ENCODE measurements at places on chromosomes 1 and 21. TPM values are rescaled to one million over a fixed set of nuclear protein-coding genes. Genes with fewer than 3 reads are reported as not detected.

- H3K36me3 ChIP-seq: no peaks in the 10 kb centered on the region
- DNase-seq: peak; percentile 92
- no peak overlapping the region for H3K27ac ChIP-seq
- peak overlapping the region; percentile 56 for H3K4me3 ChIP-seq
Measured at GRCh38 chr1:235648954-235649367, 623 bp downstream of the GNG4 start.

DNA sequence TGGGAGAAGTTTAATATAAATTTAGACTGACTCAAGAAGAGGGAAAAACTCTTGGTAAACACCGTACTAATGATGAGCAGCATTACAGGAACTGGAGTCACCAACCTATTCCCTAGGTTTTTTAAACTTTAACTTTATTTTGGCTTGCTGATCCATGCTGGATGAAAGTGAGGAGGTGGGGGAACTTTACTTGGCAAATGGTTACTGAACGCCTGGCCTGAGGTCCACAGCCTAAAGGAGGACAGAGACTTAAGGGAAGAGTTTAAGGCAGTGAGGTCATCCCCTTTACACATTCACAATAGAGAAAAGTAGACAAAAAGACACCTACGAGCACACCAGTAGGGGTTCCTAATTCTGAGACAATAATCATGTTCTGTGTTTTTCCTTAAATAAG lies 25.6 kb upstream of the A3GALT2 start:
- peaks cover 56% of the 10 kb centered on the region for H3K4me1 ChIP-seq
- H3K27ac ChIP-seq: peak overlapping the region; percentile 99
- peaks cover 10% of the 10 kb centered on the region for H3K36me3 ChIP-seq
- DNase-seq: no peak
- H3K4me3 ChIP-seq: peak overlapping the region; percentile 97

DNA sequence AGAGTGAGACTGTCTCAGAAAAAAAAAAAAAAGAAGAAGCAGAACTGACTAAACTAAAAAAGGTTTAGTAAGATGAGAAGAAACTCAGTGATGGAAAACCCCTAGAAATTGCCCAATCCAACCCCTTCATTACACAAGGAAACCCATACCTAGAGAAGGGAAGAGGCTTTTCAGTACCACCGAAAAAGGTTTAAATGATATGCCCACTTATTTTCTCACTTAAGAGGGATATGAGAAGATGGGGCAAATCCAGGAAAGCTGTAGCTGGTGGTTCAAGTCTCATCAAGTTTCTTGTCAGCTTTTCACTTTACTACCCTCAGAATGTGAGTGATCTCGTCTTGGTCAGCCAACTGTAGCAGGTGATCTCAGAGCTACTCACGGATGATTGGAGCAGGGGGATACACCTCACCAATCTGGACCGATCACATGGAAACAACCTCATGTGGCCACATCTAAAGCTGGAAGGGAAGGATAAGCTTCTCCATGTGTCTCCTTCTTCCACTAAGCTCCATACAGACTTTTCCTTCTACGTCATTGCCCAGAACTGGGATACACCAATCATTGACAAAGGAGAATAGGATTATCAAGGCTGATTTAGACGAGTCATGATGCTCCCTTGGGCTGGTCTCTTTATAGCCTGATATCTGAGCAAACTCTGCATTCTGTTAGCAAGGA lies 126.7 kb upstream of the POU3F1 start:
- no peaks in the 10 kb centered on the region for H3K36me3 ChIP-seq
- no peak overlapping the region for H3K27ac ChIP-seq
- no peaks in the 10 kb centered on the region for H3K4me1 ChIP-seq
- no peaks in the 10 kb centered on the region for H3K27me3 ChIP-seq
- no peak for DNase-seq

- no peak overlapping the region for H3K27ac ChIP-seq
- DNase-seq: peak; percentile 49
- peaks cover 20% of the 10 kb centered on the region for H3K4me1 ChIP-seq
- H3K36me3 ChIP-seq: peaks cover 89% of the 10 kb centered on the region
- no peaks in the 10 kb centered on the region for H3K27me3 ChIP-seq
Measured at GRCh38 chr1:20640183-20640597, 6.9 kb downstream of the PINK1 start.

- DNase-seq: peak; percentile 86
- peaks cover 61% of the 10 kb centered on the region for H3K4me1 ChIP-seq
- peak overlapping the region; percentile 86 for H3K27ac ChIP-seq
- no peaks in the 10 kb centered on the region for H3K36me3 ChIP-seq
Measured at GRCh38 chr1:18949686-18950400, 6.6 kb downstream of the IFFO2 start.

GRCh38 chr1:40341491-40342380 lies 24.6 kb upstream of the COL9A2 start:
- H3K36me3 ChIP-seq: no peaks in the 10 kb centered on the region
- H3K27ac ChIP-seq: peak overlapping the region; percentile 27
- H3K4me1 ChIP-seq: no peaks in the 10 kb centered on the region
- no peak for DNase-seq

DNA sequence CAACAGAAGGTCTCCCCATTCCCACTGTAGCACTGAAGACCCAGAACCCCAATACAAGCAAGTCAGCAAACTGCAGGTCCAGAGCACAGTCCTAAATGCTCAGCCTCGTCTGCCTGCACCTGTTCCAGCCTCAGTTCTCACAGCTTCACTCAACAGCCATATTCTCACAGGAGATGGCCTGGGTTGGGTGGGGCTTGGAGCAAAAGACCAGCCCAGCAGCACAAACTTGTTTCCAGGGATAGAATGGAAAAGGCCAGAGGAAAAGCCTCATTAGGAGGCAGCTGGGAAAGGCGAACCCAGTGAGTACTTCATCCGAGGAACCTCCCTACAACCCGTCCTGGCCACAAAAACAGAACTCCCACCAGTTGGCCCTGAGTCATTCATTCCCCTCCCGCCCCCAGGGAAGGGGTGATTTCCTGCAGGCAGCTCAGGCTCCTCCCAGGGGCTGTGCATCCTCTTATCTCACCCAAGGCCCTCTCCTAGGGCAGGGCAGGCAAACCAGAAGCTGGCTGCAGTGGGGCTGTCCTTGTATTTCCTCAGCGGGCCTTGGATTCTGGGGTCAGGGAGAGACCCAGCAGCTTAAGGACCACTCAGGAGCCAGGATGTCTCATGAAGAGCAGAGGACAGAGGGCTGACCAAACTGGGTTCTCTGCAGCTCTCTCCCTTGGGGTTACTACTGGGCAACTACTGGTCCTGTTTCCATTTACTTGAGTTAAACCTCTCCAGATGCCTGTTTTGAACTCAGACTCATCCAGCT lies 7.4 kb upstream of the MPL start:
- no peaks in the 10 kb centered on the region for H3K4me1 ChIP-seq
- no peak overlapping the region for H3K4me3 ChIP-seq
- no peak overlapping the region for H3K27ac ChIP-seq
- DNase-seq: peak; percentile 77
- no peaks in the 10 kb centered on the region for H3K36me3 ChIP-seq

DNA sequence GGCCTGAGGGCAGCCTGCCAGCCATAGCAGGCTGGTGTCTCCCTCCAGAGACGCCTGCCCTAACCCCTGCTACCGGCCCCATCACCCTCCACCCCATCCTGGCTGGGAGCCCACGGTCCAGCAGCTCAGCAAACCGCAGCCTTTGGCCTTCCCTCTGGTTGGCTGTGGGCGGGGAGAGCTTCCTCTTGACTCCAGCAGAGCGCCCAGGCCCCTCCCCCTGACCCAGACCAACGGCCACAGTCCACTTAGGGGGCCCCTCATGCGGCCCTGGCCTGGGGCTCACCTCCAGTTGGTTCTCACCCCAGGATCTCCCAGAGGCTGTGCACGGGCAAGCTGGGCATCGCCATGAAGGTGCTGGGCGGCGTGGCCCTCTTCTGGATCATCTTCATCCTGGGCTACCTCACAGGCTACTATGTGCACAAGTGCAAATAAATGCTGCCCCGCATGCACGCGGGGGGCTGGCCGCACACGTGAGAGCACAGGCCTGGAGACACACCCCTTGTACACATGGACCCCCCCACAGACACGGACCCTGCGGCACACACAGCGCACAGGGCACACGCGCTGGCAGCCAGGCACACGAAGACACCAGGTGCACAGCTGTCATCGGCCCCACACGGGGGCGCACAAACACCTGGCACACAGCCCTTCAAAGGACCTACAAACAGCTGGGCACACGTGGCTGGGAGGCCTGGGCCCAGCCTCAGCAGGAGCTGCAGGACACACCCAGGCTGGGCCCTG lies 3.1 kb downstream of the SMIM1 start:
- no peak overlapping the region for H3K4me3 ChIP-seq
- no peak overlapping the region for H3K27ac ChIP-seq
- peaks cover 27% of the 10 kb centered on the region for H3K36me3 ChIP-seq

- DNase-seq: no peak
- no peak overlapping the region for H3K27ac ChIP-seq
- no peaks in the 10 kb centered on the region for H3K36me3 ChIP-seq
- no peaks in the 10 kb centered on the region for H3K27me3 ChIP-seq
- no peak overlapping the region for H3K4me3 ChIP-seq
Measured at GRCh38 chr1:110248746-110249145, 38.6 kb downstream of the KCNC4 start.

GRCh38 chr21:16535102-16535422 lies 805.3 kb downstream of the USP25 start:
- peaks cover 5% of the 10 kb centered on the region for H3K4me1 ChIP-seq
- H3K27ac ChIP-seq: peak overlapping the region; percentile 84
- no peaks in the 10 kb centered on the region for H3K27me3 ChIP-seq
- DNase-seq: peak; percentile 84
- H3K36me3 ChIP-seq: no peaks in the 10 kb centered on the region

GRCh38 chr1:67332653-67333529 lies 25.2 kb downstream of the IL12RB2 start:
- H3K27me3 ChIP-seq: no peaks in the 10 kb centered on the region
- H3K4me1 ChIP-seq: no peaks in the 10 kb centered on the region
- no peaks in the 10 kb centered on the region for H3K36me3 ChIP-seq
- no peak overlapping the region for H3K4me3 ChIP-seq
- H3K27ac ChIP-seq: no peak overlapping the region

GRCh38 chr1:55670331-55671082 lies 455.3 kb upstream of the USP24 start:
- no peaks in the 10 kb centered on the region for H3K27me3 ChIP-seq
- no peak for DNase-seq
- H3K36me3 ChIP-seq: no peaks in the 10 kb centered on the region
- H3K4me1 ChIP-seq: no peaks in the 10 kb centered on the region

- H3K4me3 ChIP-seq: no peak overlapping the region
- H3K36me3 ChIP-seq: no peaks in the 10 kb centered on the region
Measured at GRCh38 chr1:9078015-9078751, 8.7 kb upstream of the SLC2A5 start.

- DNase-seq: no peak
- H3K27ac ChIP-seq: no peak overlapping the region
- no peak overlapping the region for H3K4me3 ChIP-seq
Measured at GRCh38 chr1:235297579-235297978, 30.4 kb downstream of the ARID4B start.

MPZ gene
- total RNA-seq: not detected

SLAMF8 gene
- not detected for total RNA-seq

CYYR1 gene
- total RNA-seq: 0.89 TPM

AMY1A gene
- not detected for total RNA-seq

ATP5PB gene
- 192 TPM for total RNA-seq

CD48 gene
- total RNA-seq: not detected

HTR6 gene
- not detected for total RNA-seq

All from stomach (tissue), 19 donors.